ENCODE measurements at places on chromosomes 4 and X.

DNA sequence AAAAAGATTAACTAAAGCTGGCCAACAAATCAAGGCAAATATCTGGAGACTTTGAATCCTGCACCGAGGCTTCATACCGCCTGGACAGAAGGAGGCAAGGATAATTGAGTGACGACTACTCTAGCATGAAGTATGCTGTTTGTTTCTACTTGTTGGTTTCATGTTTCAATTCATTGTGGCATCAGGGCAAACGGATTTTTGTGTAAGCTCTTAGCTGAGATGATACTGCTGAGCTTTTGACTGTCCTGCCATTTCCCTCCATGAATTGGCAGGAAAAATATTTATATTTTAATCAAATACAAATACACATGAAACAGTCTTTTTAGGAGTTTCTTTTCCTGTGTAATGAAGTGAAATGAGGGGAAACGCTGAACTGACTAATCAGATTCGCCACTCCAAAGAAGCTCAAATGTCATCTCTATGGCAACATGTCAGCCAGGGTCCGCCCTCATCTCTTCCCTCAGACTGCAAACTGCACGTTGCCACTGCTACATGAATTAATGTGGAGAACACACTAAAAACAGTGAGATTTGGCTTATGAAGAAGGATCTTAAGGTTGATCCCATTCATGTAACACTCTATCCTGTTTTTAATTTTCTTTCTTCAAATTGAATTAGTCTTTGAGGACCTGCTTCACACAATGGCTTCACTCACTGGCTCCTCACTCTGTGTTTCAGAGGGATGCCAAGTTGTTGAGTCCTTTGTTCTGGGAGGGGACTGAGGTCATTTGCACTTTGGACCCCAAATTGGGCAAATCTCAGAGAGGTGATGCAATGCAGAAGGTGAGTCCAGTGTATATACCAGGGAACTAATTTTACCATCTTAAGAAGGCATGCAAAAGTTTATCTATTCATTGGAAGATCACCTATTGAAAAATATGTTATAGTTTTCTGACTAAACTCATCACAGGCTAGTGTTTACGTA lies 149.6 kb upstream of the MID1 start:
- no peak for DNase-seq

GRCh38 chrX:109600237-109600651 lies 24.7 kb downstream of the KCNE5 start:
- no peak for DNase-seq

DNA sequence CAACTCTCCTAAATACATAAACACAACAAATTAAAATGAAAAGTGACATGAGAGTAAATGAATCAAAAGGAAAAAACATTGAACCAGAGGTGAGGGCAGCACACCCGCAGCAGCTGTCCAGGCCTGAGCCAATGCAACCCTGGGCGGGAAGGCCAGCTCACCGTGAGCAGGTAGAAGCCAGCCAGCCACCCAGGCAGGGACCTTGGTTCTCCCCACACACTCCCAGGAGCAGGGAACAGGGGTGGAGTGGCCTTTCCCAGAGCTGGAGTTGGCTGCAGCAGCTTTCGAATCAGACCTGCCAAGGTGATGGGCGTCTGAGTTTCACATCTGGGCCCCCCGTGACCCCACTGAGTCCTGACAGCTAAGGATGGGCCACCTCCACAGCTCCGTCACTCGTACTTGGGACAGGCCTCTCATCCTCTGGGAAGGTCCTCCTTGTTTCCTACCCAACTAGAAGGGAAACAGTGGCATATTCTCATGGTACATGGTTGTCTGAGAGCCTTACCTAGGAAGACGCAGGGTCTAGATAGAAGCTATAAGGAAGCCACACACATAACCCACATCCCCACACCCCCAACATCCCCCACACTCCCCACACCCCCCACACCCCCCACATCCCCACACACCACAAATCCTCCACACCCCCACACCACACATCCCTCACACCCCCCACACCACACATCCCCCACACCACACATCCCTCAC lies 172.2 kb downstream of the DCLK2 start:
- DNase-seq, result no peak

DNA sequence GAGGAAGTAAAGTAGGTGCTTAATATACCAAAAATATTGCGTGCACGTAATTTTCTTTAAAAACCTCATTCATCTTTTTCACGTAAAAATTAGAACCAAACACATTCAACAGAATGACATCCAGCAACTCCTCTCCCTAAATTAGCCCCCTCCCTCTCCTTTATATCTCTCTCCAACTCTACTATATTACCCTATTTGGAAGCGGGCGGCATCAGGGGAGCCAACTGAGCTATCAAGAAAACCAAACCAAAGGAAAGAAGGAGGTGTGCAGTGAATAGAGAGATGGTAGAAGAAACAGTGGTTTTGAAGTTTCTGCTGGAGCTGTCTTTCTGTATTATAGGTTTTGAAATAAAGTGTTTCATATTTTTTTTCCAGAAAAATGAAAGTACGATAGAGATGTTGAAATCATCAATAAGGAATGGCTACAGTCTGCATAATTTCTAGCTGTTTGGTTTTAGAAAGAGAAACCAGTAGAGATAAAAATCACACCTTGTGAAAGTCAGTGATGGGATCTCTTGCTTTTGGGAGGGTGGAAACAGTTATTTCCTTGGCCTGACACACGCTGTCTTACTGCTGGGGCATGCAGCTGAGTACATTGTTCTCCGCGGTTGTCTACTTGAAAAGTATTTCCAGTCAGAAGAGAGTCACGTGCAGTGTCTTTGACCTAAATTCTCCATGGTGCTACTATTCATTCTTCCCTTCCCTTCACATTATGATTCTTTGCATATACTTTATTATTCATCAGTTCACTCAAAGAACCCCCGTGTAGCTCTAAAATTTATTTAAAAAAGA lies 94.1 kb upstream of the WDR17 start:
- no peak for DNase-seq

DNA sequence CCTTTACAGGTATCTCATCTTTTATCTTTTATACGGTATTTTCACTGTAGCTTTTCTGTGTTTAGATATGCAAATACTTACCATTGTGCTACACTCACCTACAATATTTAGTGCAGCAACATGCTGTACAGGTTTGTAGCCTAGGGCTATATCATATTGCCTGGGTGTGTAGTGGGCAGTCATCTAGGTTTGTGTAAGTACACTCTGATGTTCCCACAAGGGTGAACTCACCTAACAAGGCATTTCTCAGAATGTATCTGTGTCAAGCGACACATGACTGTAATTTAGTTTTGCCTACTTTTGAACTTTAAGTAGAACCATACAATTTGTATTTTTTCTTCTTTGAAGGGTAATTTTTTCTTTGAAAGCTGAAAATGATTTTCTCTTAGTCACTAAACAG lies 54.2 kb upstream of the SLC10A4 start:
- no peak for DNase-seq

GRCh38 chrX:40392599-40392998 lies 188.2 kb upstream of the ATP6AP2 start:
- no peak for DNase-seq

GRCh38 chrX:76918033-76918432 lies 490.5 kb downstream of the MAGEE1 start:
- DNase-seq, result no peak

GRCh38 chr4:137981277-137981676 lies 260.9 kb downstream of the SLC7A11 start:
- no peak for DNase-seq

- no peak for DNase-seq
Observed at GRCh38 chrX:110402091-110402849, 43.6 kb downstream of the RTL9 start.

- no peak for DNase-seq
Observed at GRCh38 chr4:13918110-13918509, 290.6 kb upstream of the BOD1L1 start.

GRCh38 chr4:142940425-142941330 lies 94.6 kb upstream of the INPP4B start:
- DNase-seq, result no peak

GRCh38 chrX:82765811-82766210 lies 742.3 kb upstream of the POU3F4 start:
- DNase-seq, result no peak

GRCh38 chrX:118437283-118437682 lies 58.3 kb upstream of the DOCK11 start:
- no peak for DNase-seq

DNA sequence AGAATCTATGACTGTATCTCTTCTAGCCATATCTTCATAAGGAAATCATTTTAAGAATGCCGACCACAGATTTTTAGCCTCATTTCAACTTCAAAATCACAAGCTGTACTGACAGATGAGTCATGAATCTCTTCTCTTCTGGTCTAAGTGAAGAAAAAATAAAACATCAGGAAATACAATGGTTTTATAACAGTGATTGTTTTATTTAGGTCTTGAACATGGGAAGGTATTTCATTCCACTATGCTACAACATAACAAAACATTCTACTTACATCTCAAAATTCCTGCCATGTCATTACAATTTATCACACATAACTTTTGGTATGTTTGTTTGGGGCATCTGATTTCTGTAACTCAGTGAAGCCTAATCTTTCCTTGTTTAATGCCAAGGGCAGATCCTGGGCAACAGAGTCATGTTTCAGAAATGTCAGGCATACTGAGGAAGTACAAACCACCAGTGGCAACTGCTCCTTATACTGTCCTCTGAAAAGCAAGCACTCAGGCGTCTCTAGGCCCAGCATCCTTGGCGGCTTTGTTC lies 325.0 kb downstream of the PDHA2 start:
- no peak for DNase-seq

- no peak for DNase-seq
Observed at GRCh38 chrX:135431886-135432285, 10.1 kb downstream of the SMIM10L2A start.

DNA sequence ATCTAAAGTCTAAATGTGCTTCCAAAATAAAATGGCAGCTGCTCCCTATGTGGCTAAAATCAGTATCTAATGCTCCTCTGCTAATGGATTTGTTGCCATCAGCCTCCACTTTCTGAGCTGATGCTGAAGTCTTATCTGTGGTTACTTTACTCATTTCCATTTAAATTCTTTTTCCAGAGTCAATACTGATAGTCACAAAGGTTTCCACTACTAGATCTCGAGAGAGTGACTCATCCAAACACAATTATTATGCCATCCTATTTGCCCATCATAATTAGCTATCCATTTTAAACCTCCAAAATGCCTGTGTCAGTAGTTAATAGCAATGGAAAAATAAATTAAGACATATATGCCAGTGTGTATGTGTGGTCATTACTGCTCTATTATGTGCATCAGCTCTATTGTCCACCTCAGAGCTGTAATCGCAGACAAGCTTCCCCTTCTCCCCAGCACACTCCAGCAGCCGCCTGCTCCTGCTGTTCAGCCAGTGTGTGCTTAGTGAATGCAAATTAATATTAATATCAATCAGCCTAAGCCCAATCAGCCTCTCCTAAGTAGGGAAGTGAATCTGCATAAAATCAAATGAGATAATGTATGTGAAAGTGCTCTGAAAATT lies 199.8 kb upstream of the ZIC3 start:
- DNase-seq, result no peak

DNA sequence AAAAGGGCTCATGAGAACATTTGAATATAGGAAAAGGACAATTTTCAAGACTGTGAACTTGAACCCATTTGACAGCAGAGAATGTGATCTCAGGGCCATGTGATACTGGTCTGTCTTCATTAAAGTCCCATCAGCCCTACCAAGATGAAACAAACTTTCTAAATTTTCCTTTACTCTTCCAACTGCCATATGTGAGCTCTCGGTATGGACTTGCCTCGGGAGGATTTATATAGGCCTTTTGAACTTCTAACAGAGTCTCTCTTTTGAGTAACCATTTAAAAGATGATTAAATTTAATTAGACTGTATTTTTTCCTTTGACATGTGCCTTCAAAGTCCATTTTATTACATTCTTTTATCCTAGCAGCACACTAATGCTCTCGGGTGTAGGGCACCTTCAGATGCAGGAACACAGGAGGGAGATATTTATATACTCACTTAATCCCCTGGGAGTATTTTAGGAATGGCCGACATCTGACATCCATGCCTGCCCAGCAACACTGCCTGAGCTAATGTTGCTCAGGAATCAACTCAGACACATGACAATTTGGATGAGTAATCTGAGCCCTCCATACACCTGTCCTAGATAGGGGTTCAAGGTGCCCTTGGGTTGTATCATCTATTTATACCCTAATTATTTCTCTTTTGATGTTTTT lies 155.0 kb downstream of the SLC7A11 start:
- DNase-seq, result no peak
